ENCODE measurements at places on chromosomes 13 and 19.

GRCh38 chr19:1027650-1028061 lies 1.2 kb downstream of the CNN2 start:
- no peak for DNase-seq

DNA sequence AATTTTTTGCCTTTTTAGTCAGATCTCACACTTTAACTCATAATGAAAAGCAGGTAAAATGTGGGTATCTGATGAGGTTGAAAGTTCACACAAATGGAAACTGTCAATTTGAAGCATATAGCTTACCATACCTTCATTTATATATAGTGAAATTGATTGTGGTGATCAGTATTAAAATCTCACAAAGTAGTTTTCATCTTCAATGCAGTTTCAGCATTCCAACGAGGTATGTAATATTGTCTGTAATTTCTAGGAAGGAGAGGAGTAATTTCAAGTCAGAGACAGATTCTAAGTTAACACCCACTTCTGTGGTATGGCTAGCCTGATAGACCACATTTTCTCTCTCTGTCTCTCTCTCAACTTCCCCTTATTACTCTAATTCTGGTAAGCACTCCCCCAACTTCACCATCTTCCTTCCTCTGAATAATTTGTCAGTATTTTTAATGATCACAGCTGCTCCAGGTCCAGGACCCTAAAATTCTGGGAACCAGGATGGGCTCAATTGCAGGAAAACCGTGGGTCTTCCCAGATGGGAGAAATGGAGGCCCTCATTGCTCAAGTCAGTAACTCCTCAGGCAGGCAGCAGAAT lies 455.7 kb downstream of the FGF9 start:
- DNase-seq = no peak

GRCh38 chr19:10780368-10780767 lies 55.6 kb downstream of the TMED1 start:
- no peak for DNase-seq

DNA sequence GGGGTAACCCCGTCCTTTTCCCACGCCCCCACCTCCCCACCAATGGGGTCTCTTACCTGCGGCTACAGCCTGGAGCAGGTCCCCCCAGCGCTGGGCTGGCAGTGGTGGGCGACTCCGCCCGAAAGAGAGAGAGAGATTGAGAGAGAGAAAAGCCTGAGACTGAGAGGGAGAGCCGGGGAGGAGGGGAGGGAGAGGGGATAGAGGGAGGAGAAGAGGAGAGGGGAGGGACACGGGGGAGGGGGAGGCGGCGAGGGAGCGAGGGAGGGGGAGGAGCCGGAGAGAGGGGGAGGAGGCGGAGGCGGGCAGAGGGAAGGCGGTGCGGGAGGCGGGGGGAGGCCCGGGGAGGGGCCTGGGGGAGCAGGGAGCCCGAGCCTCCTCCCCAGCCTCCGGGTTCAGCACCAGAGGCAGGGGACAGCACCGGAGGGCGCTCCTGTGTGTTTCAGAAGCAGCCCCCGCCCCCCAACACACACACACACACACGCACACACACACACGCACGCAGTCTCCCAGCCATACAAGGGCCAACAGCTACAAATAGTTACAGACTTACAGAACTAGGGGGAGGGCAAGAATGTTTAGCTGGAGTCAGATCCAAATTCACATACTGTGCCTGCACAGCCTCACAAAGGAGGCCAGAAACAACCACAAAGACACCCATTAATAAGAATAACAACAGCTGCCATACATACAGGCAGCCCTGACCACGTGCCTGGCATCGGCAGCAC lies at the start of gene SLC8A2:
TSS of gene SLC8A2 (minus strand) at position 161 of the 725 bp plus-strand sequence. CDS start 5,490 bp downstream, outside the sequence.
- peak; percentile 95 for DNase-seq

GRCh38 chr13:114164681-114165429 lies 14.2 kb upstream of the CFAP97D2 start:
- DNase-seq = no peak

- no peak for DNase-seq
These were observed 114.0 kb upstream of the SLC7A1 start for GRCh38 chr13:29709407-29710069.

- peak; percentile 72 for DNase-seq
These were observed 22.0 kb downstream of the MISP start for GRCh38 chr19:772730-773436.

GRCh38 chr19:7868671-7869452 lies 5.3 kb downstream of the PRR36 start:
- peak; percentile 97 for DNase-seq

- no peak for DNase-seq
These were observed 23.0 kb upstream of the USP29 start for GRCh38 chr19:57096685-57097361.

- no peak for DNase-seq
These were observed 8.9 kb upstream of the MAB21L1 start for GRCh38 chr13:35485424-35485823.
